Activated CD8-positive, alpha-beta memory T cell treated with anti-CD3 and anti-CD28 coated beads for 1 hour (primary cell): ENCODE measurements at places on chromosomes 2 and 18.

DNA sequence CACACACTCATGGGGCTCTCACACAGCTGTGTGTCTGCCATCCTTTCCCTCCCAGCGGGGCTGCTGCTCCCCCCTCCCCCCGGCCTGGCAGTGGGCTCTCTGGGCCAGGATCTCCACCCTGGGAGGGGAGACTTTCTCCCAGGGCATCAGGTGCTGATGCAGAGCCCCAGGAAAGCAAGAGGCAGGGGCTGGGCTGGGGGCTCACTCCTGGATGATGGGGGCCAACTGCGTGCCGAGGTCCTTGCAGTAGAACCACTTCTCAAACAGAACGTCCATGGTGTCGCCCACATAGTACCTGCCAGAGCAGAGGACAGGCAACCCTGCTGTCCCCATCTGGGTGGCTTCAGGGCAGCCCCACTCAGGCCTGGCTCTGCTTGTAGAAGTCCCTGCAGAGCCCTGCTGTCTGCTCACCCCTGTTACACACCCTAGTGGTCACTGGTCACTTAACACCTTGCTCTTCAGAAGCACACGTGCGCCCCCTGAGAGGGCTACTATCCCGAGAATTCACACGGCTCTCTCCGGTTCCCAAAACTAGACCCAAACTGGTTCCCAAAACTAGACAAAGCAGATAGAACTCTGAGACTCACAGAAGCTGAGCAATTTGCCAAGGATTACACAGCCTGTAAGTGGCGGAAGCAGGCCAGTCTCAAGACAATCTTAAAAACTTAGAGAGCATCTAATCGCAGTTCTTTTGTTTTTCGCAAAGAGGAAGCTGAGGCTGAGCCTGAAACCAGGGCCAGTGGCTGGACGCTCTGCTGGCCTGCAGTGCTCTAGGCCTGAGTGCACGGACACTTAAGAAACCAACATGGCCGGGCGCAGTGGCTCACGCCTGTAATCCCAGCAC lies 6.6 kb upstream of the OXER1 start:
- DNase-seq = no peak

DNA sequence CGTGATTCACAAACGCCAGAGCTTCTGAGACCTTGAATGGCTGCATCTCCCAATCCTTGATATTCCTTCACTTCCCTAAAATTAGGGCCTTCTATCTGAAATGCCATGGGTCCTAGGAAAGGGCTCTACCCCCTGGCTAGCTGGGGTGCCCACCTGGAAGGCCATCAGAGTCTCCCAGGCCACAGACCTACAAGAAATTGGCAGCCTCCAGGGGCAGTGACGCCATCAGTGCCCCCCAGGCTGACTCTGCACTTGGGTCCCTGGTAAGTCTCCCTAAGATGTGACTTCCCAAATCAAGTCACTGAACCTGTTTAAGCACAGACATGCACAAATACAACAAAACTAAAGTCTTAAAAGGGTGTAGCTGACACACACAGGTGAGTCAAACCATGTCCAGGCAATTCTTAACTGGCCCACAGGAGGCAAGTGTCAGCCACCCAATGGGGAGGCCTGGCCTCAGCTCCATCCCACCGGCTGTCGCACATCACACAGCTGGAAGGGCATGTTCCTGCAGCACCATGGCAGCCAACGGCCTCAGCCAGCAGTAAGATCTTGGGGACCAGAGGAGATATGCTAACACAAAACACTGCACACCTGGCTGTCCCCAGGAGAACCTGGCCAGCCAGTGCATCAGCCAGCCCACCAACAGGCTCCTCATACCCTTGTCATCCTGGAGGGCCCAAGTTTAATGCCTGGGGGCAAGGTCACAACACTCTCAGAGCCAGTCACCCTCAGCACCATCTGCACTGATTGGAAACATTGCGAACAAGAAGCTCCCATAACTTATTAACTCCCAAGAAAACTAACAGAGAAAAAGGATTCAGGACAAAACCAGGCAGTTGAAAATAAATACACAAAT lies 5.2 kb downstream of the PARD6G start:
- no peak for DNase-seq

GRCh38 chr18:55610506-55610905 lies 22.5 kb upstream of the TCF4 start:
- DNase-seq = no peak

DNA sequence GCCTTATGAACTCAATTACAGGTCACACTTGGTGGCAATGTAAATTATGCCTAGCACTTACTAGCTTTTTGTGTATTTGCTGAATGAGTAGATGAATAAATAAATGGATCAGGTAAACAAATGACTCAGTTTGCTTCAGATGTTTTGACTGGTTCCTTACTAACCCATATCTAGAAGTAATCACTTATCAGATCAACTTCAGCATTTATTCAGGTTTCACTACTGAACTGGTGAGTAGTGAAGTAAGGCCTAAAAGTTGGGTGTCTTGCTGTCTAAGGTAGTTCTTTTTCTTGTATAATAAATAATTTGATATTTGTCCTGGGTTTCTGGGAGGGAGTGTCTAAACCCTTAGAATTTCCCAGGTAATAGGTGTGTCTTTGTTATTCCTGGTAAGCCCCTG lies 205.0 kb downstream of the UXS1 start:
- no peak for DNase-seq

DNA sequence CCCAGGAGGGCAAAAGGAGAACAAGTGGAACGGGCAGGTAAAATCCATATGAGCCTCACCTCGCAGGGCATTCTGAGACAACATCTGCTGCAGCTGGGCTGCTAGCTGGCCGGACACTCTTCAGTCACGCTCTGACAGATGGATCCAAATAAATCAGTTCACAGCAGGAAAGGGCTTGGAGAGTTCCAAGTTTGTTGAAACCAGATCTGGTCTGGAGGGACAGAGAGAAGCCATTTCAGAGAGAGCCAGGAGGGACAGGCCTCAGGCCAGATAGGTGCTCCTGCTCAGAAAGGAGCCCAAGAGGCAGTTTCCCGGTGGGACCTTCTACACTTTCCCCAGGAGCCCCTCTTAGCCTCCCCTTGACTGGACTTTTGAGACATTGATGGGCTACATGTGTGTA lies 28.2 kb upstream of the TNP1 start:
- DNase-seq = no peak

DNA sequence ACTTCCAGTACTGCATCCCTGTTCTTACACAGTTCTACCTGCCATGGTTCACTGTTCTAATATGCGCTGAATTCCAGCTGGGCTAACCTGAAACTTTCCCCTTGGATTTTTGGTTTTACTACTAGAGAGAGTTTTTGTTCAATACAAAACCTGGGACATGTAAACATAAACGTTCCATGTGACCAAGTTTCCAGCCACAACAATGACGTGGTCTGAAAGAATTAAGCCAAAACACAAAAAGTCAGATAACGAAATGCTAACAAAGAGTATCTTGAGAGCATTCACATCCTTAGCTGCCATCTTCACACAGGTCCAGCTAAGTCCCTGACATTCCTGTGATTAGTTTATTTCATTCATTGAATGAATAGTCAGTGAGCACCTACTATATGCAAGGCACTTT lies 467.0 kb upstream of the PKDCC start:
- DNase-seq = no peak

GRCh38 chr18:34431042-34431441 lies 206.3 kb upstream of the NOL4 start:
- DNase-seq = no peak

DNA sequence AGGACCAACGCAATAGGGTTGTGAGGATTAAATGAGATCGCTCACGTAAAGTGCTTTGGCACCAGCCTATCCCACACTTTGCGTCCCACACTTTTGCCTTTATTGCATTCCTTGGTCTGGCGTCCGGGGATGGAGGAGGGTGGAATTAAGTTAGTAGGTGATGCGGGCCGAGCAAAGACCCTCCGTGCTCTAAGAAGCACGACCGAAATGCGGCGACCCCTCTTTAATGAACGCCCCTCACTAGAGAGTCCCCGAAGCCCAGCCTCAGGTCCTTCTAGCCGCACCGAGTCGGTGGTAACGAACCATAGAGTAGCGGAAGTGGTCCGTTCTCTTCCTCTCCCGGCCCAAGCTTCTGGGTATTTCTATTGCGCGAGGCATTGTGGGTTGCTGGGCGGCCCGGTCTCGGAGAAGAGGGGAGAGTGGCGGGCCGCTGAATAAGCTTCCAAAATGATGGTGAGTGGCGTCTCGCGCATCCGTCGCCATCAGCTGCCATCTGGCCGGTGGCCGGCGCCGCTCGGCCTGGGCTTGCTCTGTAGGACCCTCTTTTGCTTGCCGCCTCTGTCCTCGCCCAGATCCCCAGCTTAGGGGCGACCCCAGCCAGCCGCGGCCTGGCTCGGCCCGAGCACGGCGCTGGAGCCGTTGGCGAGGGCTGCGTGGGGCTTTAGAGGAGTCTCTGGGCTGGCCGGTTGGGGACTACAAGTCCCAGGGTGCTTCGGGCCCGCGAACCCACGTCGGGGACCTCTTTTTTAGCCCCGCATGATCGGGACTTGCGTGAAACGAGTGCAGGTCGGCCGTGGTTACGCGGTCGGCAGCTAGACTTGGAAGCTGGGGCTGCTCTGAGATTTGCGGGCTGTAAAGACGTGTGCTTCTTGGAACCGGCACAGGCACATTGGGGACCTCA lies at the start of gene CCT7:
Gene CCT7, plus strand, starts transcription at position 377 of the 901 bp plus-strand sequence. Its CDS starts 71 bp downstream, at position 448.
- DNase-seq = peak; percentile 73
